ENCODE measurements at places on chromosomes 5 and 9. TPM values are rescaled to one million over a fixed set of nuclear protein-coding genes. Genes with fewer than 3 reads are reported as not detected.

The ANKRD31 gene
- total RNA-seq: 0.27 TPM

The ELOVL7 gene
- 5.8 TPM for total RNA-seq

The FBP2 gene
- total RNA-seq: not detected

The SH3RF2 gene
- 11.5 TPM for total RNA-seq

The ZFP2 gene
- total RNA-seq: 2.0 TPM

The WWC1 gene
- 61.9 TPM for total RNA-seq

The TRIM36 gene
- total RNA-seq: 5.5 TPM

The SLC34A1 gene
- not detected for total RNA-seq

The CDH18 gene
- not detected for total RNA-seq

The LCN6 gene
- total RNA-seq: 2.9 TPM

The ZNF366 gene
- 13.6 TPM for total RNA-seq

The DMRT3 gene
- 0.24 TPM for total RNA-seq

The IRX2 gene
- total RNA-seq: 52.1 TPM

The CDC20B gene
- total RNA-seq: 0.24 TPM

The CRAT gene
- total RNA-seq: 23.2 TPM

The ENC1 gene
- total RNA-seq: 18.8 TPM

The PLPPR1 gene
- 5.4 TPM for total RNA-seq

The NUTM2F gene
- total RNA-seq: not detected

The MBLAC2 gene
- 5.9 TPM for total RNA-seq

The TERT gene
- total RNA-seq: not detected

The IFNA13 gene
- 1.1 TPM for total RNA-seq

The RNF14 gene
- 47.1 TPM for total RNA-seq

The SOX30 gene
- not detected for total RNA-seq

The PCDHGA4 gene
- 3.1 TPM for total RNA-seq

The GLRA1 gene
- not detected for total RNA-seq

The OMD gene
- total RNA-seq: 4.1 TPM

The PRDM9 gene
- not detected for total RNA-seq

The PANK3 gene
- total RNA-seq: 43.2 TPM

The RNF224 gene
- 0.21 TPM for total RNA-seq

The ANKDD1B gene
- total RNA-seq: 4.3 TPM

All from lower lobe of right lung (tissue), 2 donors.